ENCODE measurements at places on chromosomes 4 and X.

DNA sequence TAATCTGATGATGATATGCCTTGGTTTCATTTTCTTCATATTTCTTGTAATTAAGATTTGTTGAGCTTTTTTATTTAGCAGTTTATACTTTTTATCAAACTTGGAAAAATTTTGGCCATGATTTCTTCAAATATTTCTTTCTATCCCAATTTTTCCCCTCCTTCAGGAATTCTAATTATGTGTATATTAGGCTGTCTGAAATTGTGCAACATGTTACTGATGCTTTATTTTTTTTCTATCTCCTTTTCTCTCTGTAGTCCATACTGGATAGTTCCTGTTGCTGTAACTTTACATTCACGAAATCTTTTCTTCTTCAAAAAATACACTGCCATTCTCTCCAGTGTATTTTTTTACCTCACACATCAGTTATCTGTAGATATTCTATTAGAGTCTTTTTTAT is 10.8 kb downstream of the THAP6 start:
- no peak for DNase-seq

- DNase-seq = no peak
These were observed 311.4 kb upstream of the FSTL5 start for GRCh38 chr4:162475246-162475645.

- DNase-seq = peak; percentile 10
These were observed 75.8 kb downstream of the STIM2 start for GRCh38 chr4:26936284-26937065.

- peak; percentile 21 for DNase-seq
These were observed 359.6 kb upstream of the PITX2 start for GRCh38 chr4:110982486-110982885.

DNA sequence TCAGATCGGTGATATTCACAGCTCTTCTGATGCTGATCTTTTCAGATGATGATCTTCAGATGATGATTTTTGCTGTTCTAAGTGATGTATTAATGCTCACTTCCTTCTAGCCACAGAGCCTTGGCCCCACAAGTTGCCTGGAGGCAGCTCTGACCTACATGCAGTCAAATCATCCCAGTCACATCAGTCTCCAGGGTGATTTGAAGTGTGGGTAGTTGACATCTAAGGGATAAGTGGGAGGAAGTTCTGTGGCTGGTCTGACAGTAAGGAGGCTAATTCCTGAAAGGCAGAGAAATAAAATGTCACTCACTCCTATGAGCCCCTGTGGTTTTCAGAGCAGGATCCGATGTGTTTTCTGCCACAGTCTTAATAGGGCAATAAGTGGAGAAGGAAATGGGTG is 79.8 kb upstream of the RPL34 start:
- peak; percentile 26 for DNase-seq

- no peak for DNase-seq
These were observed 81.8 kb upstream of the WDR1 start for GRCh38 chr4:10198365-10198764.

GRCh38 chr4:186226521-186227189 is 652 bp upstream of the KLKB1 start:
- DNase-seq = no peak

GRCh38 chr4:39484582-39485272 is 25.9 kb downstream of the LIAS start:
- DNase-seq = no peak

- no peak for DNase-seq
These were observed 20.4 kb upstream of the AMELX start for GRCh38 chrX:11272863-11273262.

GRCh38 chr4:111707491-111707890 is 437.8 kb upstream of the FAM241A start:
- DNase-seq = no peak

DNA sequence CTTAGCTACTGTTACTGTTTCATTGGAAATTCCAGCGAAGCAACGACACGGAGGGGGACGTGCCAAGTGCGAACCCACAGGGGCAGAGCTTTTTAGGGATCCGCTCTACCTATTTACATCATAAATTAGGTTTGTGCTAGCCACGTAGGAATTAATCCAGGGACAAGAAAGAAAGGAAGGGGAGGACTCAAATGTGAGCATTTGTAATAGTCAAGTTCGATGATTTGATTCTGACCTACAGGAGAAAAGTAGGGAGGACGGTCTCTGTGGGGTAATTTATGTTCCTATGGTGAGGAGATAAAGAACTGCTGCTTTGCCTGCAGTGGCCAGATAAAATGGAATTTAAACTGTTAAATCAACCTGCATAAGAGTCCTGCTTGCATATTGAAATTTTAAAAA is 1.7 kb downstream of the INTS6L start:
- no peak for DNase-seq

DNA sequence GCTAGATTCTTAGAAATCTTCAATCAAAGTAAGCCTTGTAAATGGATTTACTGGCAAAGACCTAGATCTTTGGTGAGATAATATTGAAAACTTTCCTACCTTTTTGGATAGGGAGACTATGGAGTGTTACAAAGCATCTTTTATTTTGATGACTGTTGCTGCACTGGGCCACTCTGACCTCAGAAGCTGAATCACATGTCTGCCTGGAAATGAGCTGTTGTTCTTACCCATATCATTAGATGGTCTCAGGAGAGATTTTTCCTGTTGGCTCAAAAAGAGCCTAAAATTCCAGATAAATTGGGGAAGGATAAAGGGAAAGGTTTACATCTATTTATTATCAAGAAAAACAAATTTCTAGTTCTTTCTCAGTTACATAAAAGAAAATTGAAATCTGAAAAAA is 127.5 kb upstream of the BMP3 start:
- DNase-seq = no peak

DNA sequence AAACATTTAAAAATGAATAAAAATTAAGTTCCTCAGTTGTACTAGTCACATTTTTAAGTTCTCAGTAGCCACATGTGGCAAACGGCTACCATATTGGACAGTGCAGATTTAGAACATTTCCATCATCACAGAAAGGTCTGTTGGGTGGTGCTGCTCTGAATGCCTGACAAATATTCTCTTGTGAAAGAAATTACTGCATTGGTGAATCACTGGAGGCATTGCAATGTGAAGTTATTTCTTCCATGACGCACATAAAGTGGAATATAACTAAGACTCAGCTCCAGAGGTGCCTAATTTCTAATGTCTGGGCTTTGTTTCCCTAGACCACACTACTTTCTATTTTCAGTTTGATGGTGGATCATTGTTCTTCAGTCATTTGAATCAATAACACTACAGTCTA is 44.9 kb downstream of the CLNK start:
- no peak for DNase-seq

DNA sequence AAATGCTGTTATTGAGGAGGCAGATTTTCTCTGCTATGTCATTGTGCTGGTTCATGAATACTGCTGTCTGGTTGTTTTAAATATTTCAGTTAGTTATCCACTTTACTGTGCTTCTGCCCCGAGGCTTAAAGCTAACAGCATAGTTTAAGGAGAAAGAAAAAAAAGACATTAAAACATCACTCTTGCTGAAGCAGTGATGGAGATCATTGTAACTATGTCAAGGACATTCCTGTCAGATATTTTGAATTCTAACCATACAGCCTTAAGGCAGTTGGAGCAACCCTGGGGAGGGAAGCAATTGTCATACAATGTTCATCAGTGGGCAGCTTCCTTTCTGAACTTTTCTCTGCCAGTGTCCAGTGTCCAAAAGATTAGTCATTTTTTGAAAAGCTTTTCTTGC is 199.0 kb upstream of the DDX53 start:
- no peak for DNase-seq

DNA sequence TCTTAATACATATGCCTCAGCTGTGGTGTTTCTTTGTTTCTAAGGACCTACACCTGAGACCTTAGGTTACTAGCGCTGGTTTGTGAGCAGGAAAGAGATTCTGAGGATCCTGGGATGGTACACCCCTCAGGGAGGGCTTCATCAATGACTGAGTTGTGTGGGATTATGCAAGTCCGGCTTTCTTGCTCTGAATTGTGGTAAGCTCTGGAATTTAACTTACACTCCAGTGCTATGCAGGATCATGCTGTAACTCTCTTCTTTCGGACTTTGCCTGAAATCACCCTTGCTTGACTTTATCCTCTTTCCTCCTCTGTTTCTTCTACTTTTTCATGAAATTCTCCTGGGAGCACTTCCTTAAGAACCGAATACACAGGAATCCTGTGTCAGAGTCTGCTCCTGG is 431.5 kb upstream of the BOD1L1 start:
- DNase-seq = no peak

DNA sequence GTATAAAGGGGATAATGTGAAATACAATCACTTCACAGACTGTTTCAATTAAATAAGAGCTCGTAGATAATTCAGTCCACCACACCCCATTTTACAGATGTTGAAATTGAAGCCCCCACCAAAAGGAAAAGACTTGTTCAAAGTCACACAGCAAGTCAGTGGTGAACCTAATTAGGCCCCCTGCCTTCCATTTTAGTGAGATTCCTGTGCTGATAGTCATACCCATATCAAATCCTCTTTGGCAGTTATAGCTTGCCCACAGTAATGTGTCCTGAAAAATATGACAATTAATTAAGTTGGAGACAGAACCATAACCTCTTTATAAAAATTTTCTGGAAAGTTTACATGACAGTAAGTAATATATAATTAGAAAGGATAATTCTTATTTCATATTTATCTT is 58.0 kb downstream of the AR start:
- no peak for DNase-seq

- DNase-seq = peak; percentile 62
These were observed 106.2 kb upstream of the MAML3 start for GRCh38 chr4:140260227-140260626.

GRCh38 chr4:76611616-76612207 is 176.7 kb downstream of the SHROOM3 start:
- peak; percentile 58 for DNase-seq

DNA sequence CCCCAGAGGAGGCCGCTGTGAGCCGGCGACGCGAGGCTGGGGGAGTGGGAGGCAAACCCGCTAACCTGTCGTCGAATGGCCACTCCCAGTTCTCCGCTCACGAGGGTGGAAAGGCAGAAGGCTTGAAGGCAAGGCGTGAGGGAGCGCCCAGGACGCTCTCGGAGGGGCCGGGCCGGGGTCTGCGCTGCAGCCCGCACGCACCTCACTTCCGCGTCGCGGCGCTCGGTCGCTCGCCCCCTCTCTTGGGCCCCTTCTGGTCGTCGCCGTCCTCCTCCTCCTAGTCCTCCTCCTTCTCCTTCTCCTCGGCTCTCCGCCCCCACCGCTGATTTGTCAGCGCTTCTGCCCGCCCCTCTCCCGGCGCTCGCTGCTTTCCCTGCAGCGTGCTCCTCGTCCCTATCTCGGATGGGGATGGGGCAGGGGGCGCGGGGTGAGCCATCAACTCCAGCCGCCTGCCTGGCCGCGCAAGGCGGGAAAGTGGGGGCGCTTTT is at the start of gene SNCA:
TSS of gene SNCA (minus strand) at position 265 of the 488 bp plus-strand sequence. CDS start 1,494 bp downstream, outside the sequence.
- DNase-seq = peak; percentile 58

- peak; percentile 54 for DNase-seq
These were observed 96.5 kb upstream of the ESX1 start for GRCh38 chrX:104351173-104351769.

DNA sequence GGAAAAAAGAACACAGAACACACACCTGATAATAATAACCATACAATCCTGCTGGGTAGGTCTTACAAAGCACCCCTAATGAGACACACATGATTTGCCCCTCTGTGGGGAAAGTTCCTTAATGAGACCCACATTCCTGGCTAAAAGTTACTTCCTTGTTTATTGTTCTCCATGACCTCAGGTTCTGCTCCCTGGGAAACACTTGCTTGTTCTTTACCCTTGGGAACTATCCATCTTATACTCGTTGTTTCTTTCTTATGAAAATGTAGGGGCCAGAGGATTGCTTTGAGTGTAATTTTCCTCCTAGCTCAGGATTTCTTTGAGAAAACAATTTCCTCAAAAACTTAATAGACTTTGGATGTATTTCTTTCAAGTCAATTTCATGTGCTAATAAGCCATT is 52.1 kb upstream of the PCDH10 start:
- no peak for DNase-seq

DNA sequence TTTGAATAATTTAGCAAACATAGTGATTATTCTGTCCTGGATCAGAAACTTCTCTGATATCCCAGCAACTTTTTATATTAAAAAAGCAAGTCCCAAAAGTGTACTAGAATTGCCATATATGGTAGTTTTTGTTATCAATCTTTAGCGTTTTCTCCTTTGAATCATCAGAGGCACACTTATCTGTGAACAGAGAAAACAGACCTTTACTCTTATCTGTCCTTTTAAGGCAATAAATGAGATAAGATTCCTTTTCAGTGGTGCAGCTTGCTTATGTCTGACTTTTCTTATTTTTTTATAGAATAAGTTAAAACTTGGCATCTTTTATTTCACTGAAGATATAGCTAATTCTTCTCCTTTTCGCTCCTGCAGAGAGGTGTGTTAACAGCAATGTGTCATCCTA is 458.1 kb upstream of the PCDH10 start:
- no peak for DNase-seq
